Transverse colon (tissue), 4 donors: ENCODE measurements at places on chromosomes 3 and 15. TPM values are rescaled to one million over a fixed set of nuclear protein-coding genes. Genes with fewer than 3 reads are reported as not detected.

GRCh38 chr3:122057671-122058070, 2.5 kb downstream of the CD86 start:
- no peak overlapping the region for H3K27ac ChIP-seq
- H3K4me3 ChIP-seq: no peak overlapping the region
- no peak for DNase-seq
- no peaks in the 10 kb centered on the region for H3K36me3 ChIP-seq

DNA sequence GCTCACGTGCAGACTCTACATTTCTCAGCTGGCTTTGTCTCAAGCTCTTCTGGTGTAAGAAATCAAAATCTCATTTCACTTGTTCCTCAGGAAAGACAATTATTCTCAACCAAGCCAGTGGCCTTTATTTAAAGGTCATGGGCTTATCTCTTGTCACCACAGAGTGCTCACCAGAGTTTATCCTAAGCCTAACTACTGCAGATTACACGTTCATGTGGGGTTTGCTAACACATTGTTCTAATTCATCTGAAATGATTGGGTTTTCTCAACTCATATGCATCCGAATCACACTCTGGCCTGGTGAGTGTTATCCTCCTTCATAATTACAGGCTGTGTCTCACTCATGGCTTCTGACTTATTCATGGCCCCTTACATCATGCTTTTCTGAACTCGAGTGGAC, 83.3 kb upstream of the TSC22D2 start:
- no peak overlapping the region for H3K4me3 ChIP-seq
- no peaks in the 10 kb centered on the region for H3K36me3 ChIP-seq
- no peak overlapping the region for H3K27ac ChIP-seq
- no peaks in the 10 kb centered on the region for H3K4me1 ChIP-seq
- no peak for DNase-seq

DNA sequence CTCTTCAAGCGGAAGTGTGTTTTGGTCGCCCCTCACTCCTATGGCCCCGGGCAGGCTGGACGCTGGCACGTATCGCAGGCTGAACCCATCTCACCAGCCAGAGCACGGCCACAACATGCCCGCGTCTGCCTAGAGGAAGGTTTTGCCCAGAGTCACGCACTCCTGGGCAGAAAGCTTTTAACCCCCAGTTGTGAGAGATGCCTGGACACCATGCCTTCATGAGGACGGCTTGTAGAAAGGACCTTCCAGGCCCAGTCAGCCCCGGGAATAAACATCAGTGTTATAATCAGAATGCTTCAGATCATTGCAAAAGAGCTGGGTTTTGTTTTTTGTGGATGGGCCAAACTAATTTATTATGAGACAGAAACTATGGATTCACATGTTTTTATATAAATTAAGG, 16.5 kb downstream of the CYFIP1 start:
- peak overlapping the region; percentile 67 for H3K27ac ChIP-seq
- peaks cover 12% of the 10 kb centered on the region for H3K4me1 ChIP-seq
- no peaks in the 10 kb centered on the region for H3K36me3 ChIP-seq
- no peak for DNase-seq
- H3K27me3 ChIP-seq: no peaks in the 10 kb centered on the region

- H3K36me3 ChIP-seq: no peaks in the 10 kb centered on the region
- no peaks in the 10 kb centered on the region for H3K27me3 ChIP-seq
- no peak overlapping the region for H3K27ac ChIP-seq
- no peak overlapping the region for H3K4me3 ChIP-seq
- DNase-seq: no peak
- no peaks in the 10 kb centered on the region for H3K4me1 ChIP-seq
Observed at GRCh38 chr15:58544756-58545155, 113.0 kb downstream of the LIPC start.

- H3K4me1 ChIP-seq: no peaks in the 10 kb centered on the region
- peak; percentile 63 for DNase-seq
- peaks cover under 1% of the 10 kb centered on the region for H3K27me3 ChIP-seq
- no peak overlapping the region for H3K27ac ChIP-seq
- no peak overlapping the region for H3K4me3 ChIP-seq
- H3K36me3 ChIP-seq: no peaks in the 10 kb centered on the region
Observed at GRCh38 chr3:44045476-44046275, 196.0 kb upstream of the TOPAZ1 start.

GRCh38 chr15:66261056-66261455, 7.5 kb upstream of the MEGF11 start:
- H3K27ac ChIP-seq: no peak overlapping the region
- H3K36me3 ChIP-seq: no peaks in the 10 kb centered on the region
- H3K4me1 ChIP-seq: no peaks in the 10 kb centered on the region
- peaks cover 34% of the 10 kb centered on the region for H3K27me3 ChIP-seq
- no peak overlapping the region for H3K4me3 ChIP-seq

DNA sequence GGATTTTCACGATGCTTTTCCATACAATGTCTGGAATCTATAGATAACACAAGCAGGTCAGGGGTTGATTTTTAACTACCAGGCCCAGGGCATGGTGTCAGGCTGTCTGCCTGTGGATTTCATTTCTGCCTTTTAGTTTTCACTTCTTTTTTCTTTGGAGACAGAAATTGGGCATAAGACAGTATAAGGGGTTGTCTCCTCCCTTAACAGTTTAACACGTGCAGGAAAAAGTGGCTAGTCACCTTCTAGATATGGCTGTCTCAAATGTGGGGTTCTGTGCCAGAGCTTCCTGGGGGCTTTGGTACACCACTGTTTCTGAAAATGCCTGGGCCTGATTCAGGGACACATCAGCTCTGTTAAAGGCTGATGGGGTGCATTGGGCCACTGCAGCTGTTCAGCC, 7.4 kb upstream of the ZNF589 start:
- H3K4me1 ChIP-seq: no peaks in the 10 kb centered on the region
- no peaks in the 10 kb centered on the region for H3K27me3 ChIP-seq
- H3K36me3 ChIP-seq: no peaks in the 10 kb centered on the region
- H3K4me3 ChIP-seq: no peak overlapping the region
- no peak for DNase-seq

GRCh38 chr3:73073091-73073707, 11.7 kb downstream of the EBLN2 start:
- no peaks in the 10 kb centered on the region for H3K36me3 ChIP-seq
- DNase-seq: no peak
- H3K27me3 ChIP-seq: no peaks in the 10 kb centered on the region

- H3K27me3 ChIP-seq: no peaks in the 10 kb centered on the region
- H3K4me1 ChIP-seq: no peaks in the 10 kb centered on the region
- H3K36me3 ChIP-seq: no peaks in the 10 kb centered on the region
- H3K4me3 ChIP-seq: no peak overlapping the region
- H3K27ac ChIP-seq: no peak overlapping the region
Observed at GRCh38 chr3:42531470-42531869, 29.0 kb downstream of the VIPR1 start.

DNA sequence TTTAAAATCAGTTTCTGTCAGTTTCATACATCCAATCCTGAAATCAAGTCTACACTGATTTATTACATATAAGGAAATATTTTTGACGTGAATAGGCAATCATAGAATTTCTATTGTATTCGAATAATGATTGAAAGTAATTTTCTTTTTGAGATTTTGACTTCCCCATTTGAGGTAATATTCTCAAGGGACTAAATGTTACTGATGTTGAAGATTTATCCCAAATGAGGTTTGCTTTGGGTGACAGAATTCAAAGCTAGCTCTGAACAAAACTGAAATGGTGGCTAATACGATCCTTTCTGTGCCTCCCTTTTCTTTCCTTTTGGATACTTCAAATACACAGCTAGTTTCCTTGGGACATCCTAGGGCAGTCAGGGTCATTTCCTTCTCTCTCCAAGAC, 12.9 kb upstream of the CNBP start:
- H3K4me3 ChIP-seq: no peak overlapping the region
- no peak for DNase-seq
- H3K4me1 ChIP-seq: peaks cover 8% of the 10 kb centered on the region
- no peaks in the 10 kb centered on the region for H3K36me3 ChIP-seq

DNA sequence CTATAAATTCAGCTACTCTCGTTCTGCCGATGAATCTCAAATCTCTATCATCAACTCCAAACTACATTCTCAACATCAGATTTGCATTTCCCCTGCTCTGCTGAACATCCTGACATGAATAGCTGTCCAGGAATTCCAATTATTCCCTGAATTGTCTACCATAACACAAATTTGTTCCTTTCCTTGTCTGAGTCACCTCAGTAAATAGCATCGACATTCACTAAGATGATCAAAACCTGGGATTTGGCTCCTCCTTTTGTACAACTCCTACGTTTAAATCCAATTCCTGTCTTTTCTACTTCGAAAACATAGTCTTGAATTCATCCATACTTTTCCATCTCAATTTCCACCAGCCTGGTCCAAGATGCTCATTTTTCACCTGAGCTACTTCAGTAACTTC, 107.0 kb downstream of the GREM1 start:
- H3K4me3 ChIP-seq: no peak overlapping the region
- H3K36me3 ChIP-seq: no peaks in the 10 kb centered on the region
- H3K27me3 ChIP-seq: no peaks in the 10 kb centered on the region
- H3K4me1 ChIP-seq: no peaks in the 10 kb centered on the region
- H3K27ac ChIP-seq: no peak overlapping the region

- DNase-seq: no peak
- H3K36me3 ChIP-seq: no peaks in the 10 kb centered on the region
- no peaks in the 10 kb centered on the region for H3K27me3 ChIP-seq
- no peak overlapping the region for H3K27ac ChIP-seq
Observed at GRCh38 chr3:155449613-155450267, 156.3 kb upstream of the STRIT1 start.

GRCh38 chr15:42053010-42053409, 32.2 kb upstream of the PLA2G4E start:
- H3K4me1 ChIP-seq: peaks cover 5% of the 10 kb centered on the region
- H3K27ac ChIP-seq: no peak overlapping the region
- H3K27me3 ChIP-seq: no peaks in the 10 kb centered on the region

GRCh38 chr3:43346978-43347749, 60.8 kb downstream of the SNRK start:
- H3K27ac ChIP-seq: no peak overlapping the region
- H3K36me3 ChIP-seq: peaks cover 42% of the 10 kb centered on the region
- peak; percentile 33 for DNase-seq
- H3K27me3 ChIP-seq: no peaks in the 10 kb centered on the region
- no peak overlapping the region for H3K4me3 ChIP-seq

DNA sequence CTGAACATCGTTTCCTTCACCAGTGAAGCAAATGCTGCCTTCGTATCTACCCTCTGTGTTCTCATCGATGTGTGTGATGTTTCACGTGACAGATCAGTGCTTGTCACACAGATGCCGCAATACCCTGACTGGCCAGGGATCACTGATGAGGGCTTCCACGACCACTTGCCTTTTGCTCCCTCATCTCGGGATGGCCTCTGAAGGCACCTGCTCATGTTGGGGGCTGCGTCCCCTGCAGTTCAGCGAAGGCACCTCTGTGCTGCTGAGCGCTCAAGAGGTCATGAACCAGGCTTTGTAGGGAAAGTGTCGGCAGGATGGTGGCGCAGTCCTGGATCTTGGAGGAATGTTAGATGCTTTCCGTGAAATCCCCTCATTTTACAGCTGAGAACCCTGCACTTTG, 79.2 kb upstream of the KLF13 start:
- no peak for DNase-seq
- H3K27ac ChIP-seq: no peak overlapping the region
- H3K4me1 ChIP-seq: no peaks in the 10 kb centered on the region

- no peaks in the 10 kb centered on the region for H3K4me1 ChIP-seq
- H3K27ac ChIP-seq: no peak overlapping the region
- H3K4me3 ChIP-seq: no peak overlapping the region
- no peaks in the 10 kb centered on the region for H3K36me3 ChIP-seq
- H3K27me3 ChIP-seq: no peaks in the 10 kb centered on the region
Observed at GRCh38 chr3:118997190-118997589, 37.5 kb downstream of the IGSF11 start.

GRCh38 chr15:44099671-44100070, 95.4 kb downstream of the FRMD5 start:
- DNase-seq: no peak
- H3K27me3 ChIP-seq: no peaks in the 10 kb centered on the region
- no peak overlapping the region for H3K27ac ChIP-seq
- H3K4me3 ChIP-seq: no peak overlapping the region

- H3K4me1 ChIP-seq: peaks cover 46% of the 10 kb centered on the region
- no peaks in the 10 kb centered on the region for H3K27me3 ChIP-seq
Observed at GRCh38 chr3:174441588-174442301, 417.4 kb upstream of the NAALADL2 start.

- DNase-seq: no peak
- no peaks in the 10 kb centered on the region for H3K4me1 ChIP-seq
Observed at GRCh38 chr3:8451696-8452095, 49.9 kb upstream of the LMCD1 start.

DNA sequence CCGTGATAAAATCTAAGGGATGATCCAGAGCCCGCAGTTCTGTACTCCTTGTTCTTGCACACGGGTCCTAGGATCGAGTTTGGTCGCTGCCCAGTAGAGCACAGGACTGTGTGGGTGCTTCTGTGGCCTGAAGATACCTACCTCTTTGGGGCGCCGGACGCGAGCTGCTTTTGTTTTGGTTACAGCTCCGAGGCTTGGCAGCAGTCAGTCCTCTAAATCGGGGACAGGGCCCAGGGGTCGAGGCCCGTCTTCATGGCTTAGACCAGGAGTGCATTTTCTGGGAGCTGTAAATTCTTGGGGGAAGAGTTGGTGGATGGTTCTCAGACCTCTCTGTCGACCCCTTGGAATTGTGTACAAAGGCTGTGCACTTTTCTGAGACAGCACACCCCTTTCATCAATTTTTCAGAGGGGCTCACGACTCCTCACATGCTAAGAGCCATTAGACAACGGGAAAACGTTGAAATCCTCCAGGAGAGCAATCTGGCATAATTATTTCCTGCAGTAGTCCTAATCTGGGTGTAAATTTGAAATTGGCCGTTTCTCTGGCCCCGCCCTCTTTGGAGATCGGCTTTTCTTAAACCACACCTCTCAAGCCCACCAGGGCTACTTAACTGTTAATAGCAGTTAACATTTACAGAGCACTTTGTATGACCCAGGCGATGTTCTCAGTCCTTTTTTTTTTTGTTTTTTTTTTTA, 928 bp downstream of the CEP97 start:
- H3K36me3 ChIP-seq: no peaks in the 10 kb centered on the region
- H3K27ac ChIP-seq: peak overlapping the region; percentile 84
- no peaks in the 10 kb centered on the region for H3K27me3 ChIP-seq
- peaks cover 16% of the 10 kb centered on the region for H3K4me1 ChIP-seq

DNA sequence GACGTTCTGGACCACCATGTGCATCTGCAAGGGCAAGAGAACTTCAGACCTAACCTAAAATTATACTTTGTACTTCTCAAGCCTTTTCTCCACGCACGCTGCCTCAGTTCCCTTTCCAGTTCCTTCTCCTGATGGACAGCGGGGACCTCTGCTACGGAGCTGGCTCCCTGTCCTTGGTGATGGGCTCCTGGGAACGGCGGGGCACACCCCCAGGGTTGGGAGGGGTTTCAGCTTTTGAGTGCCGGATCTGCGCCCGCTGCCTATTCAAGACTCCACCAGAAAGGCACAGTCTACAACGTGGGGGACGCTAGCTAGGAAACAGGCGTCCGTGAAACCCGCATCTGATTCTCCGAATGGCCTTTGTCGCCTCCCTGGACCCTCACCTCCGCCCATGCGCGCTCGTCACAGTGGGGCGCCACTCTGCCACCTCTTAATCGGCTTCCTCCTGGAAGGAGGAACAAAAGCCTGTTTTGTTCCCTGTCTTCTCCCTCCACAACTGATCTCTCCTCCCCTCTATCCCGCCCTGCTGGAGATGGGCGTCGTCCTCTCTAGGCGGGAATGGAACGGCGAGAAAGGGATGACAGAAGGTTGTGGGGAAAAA, 2.2 kb downstream of the GPR149 start:
- H3K4me1 ChIP-seq: no peaks in the 10 kb centered on the region
- H3K27ac ChIP-seq: no peak overlapping the region
- H3K4me3 ChIP-seq: no peak overlapping the region
- H3K27me3 ChIP-seq: peaks cover 24% of the 10 kb centered on the region

The SMCO1 gene
- total RNA-seq: not detected

The TPRA1 gene
- 24.1 TPM for total RNA-seq

The SLC25A20 gene
- total RNA-seq: 83.8 TPM
